ENCODE measurements at places on chromosomes 13 and 19.
A peak's percentile ranks its signal among the peaks of the same experiment; 100 is the strongest.

DNA sequence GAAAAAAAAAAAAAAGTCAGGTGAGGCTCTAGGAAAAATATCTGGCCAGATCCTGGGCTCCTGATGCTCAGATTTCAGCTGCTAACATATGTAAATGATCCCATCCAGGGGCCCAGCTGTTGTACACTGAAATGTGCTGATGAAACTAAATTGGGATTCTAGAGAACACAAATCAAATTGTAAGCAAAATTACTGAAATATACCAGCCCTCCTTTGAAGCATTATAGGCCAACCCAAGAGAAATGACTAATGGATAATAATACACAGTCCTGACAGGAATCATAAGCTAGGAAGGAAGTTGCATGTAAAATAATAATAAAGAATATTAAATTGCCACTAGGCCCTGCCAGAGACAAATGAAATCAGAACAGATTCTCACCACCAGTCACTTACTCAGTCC is 17.8 kb downstream of the KCTD12 start:
- no peaks in the 10 kb centered on the region for H3K36me3 ChIP-seq
- no peaks in the 10 kb centered on the region for H3K27me3 ChIP-seq
- H3K4me1 ChIP-seq = no peaks in the 10 kb centered on the region
- H3K27ac ChIP-seq = no peak overlapping the region

DNA sequence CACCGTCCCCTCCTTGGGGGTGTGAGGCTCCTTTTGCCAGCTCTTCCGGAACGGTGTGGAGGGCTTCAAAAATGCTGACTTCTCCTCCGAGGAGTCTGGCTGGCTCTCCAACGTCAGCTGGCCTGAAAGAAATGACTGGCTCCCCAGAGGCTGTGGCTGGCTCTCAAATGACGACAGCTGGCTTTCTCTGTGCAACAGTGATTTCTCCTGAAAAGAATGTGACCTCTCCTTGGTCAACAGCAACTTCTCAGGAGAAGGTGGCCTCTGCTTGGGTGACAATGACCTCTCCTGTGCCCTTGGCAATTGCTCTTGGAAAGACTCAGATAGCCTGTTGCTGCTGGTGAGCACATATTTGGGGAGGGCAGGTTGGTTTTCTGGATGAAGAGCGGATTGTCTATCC is 29.2 kb downstream of the ONECUT3 start:
- no peak overlapping the region for H3K4me3 ChIP-seq
- no peaks in the 10 kb centered on the region for H3K4me1 ChIP-seq
- no peak for DNase-seq
- H3K27ac ChIP-seq = no peak overlapping the region
- no peaks in the 10 kb centered on the region for H3K36me3 ChIP-seq

DNA sequence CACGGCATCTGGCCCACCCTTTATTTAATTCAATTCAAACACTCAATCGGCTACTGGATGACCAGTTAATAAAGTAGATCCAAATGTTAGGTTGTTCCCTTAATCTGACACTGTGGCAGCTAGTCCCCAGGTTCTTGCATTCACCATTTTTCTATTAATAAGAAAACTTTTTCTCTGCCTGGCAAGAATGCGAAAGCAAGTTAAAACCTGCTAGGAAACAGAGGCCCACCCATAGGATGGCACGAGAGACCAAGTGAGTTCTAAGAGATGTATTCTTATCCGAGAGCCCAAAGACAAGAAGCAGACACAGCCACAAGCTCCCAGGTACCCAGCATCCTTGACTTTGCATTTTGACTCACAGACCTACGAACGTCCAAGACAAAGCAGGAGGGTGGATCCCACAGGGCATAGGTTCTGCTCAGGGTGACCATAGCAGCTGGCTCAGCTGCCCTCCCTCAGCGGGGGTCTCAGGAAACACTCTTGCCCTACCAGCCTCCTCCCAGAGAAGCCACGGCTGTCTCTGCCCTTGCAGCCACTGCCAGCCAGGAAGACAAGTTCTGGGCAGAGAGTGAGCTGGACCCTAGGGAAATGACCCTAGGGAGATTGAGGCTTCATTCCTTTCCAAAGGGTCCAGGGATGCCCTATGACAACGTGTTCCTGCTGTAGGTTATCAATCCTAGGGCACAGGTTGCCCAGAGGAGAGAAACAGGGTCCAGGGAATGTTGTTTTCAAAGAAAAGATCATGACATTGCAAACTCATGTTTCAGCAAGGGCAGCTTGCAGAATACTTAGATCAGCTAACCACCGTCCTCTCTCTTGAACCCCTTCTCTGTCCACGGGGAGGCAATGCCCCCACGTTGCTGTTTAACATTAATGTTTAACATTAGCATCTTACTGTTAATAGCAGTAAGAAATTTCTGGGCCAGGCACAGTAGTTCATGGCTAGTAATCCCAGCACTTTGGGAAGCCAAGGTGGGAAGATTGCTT is 147.2 kb upstream of the ZNF507 start:
- H3K36me3 ChIP-seq = no peaks in the 10 kb centered on the region
- H3K4me1 ChIP-seq = no peaks in the 10 kb centered on the region
- no peak for DNase-seq
- no peaks in the 10 kb centered on the region for H3K27me3 ChIP-seq
- H3K27ac ChIP-seq = no peak overlapping the region

- H3K27me3 ChIP-seq = no peaks in the 10 kb centered on the region
- H3K36me3 ChIP-seq = no peaks in the 10 kb centered on the region
- H3K4me3 ChIP-seq = no peak overlapping the region
- DNase-seq = no peak
- no peak overlapping the region for H3K27ac ChIP-seq
These were observed 2104.9 kb downstream of the PCDH9 start for GRCh38 chr13:65125236-65125635.

GRCh38 chr13:100588331-100589177 is at the start of gene GGACT:
TSS of gene GGACT (minus strand) at chr13:100588789. CDS start at chr13:100532591, 56,198 bp downstream.
- H3K27me3 ChIP-seq = no peaks in the 10 kb centered on the region
- peak within 1 kb of the TSS; percentile 76 for H3K27ac ChIP-seq
- no peaks in the 10 kb centered on the region for H3K36me3 ChIP-seq
- peak within 1 kb of the TSS; percentile 77 for H3K4me3 ChIP-seq

DNA sequence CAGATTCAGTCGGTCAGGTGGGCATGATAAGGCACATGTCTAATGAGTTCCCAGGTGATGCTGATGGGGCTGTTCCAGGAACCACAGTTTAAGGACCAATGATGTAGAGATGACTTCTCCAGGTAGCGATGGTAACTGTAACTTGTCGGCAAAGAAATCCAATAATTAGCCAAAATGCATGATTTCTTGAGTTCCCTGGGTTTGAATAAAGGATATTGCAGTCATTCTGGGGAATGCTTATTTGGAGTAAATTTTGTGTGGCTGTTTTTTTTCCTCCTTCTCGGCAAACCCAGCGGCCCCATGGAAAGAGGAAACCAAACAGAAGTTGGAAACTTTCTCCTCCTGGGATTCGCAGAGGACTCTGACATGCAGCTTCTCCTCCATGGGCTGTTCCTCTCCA is at the start of gene OR7C2:
TSS of gene OR7C2 (plus strand) at position 301 of the 400 bp plus-strand sequence. CDS start at position 301, 0 bp downstream.
- no peak within 1 kb of the TSS for H3K4me3 ChIP-seq
- DNase-seq = no peak
- no peaks in the 10 kb centered on the region for H3K27me3 ChIP-seq
- no peaks in the 10 kb centered on the region for H3K36me3 ChIP-seq

DNA sequence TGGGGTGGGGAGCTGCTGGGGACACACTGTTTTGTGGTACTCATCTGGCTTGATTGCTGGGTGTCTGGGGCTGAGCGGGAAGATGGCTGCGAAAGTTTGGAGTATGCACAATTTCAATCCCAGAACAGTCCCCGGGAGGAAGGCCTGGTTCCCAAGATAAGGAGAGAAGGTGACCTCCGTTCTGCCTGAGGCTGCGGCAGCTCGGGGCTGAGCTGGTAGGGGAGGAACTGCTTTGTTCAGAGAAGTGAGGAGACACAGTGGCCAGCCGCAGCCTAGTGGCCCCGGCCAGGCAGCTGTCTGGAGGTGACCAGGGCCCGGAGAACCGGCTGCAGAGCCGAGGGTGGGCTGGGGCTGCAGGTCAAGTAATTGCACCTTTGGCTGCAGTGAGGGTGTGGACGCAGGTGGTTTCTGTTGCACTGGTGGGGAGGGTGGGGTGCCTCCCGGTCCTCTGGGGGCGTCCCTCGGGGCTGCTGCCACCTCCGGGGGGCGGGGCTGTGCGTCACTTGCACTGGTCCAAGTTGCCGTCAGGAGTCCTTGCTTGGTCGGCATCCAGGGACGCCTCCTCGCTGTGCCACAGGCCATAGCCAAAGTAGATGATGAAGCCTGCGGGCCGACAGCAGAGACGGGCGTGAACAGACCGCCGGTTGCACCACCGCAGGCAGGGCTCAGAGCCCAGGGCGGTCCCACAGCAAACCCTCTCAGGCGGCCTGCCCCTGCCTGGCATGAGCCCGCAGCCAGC is 81.3 kb downstream of the SLC7A1 start:
- H3K27ac ChIP-seq = no peak overlapping the region
- H3K36me3 ChIP-seq = peaks cover 76% of the 10 kb centered on the region
- no peak for DNase-seq
- no peaks in the 10 kb centered on the region for H3K4me1 ChIP-seq
- no peak overlapping the region for H3K4me3 ChIP-seq

GRCh38 chr13:47794963-47795362 is 206.1 kb downstream of the SUCLA2 start:
- H3K36me3 ChIP-seq = no peaks in the 10 kb centered on the region
- H3K4me1 ChIP-seq = no peaks in the 10 kb centered on the region
- no peak overlapping the region for H3K27ac ChIP-seq
- no peak overlapping the region for H3K4me3 ChIP-seq
- no peaks in the 10 kb centered on the region for H3K27me3 ChIP-seq
- no peak for DNase-seq

DNA sequence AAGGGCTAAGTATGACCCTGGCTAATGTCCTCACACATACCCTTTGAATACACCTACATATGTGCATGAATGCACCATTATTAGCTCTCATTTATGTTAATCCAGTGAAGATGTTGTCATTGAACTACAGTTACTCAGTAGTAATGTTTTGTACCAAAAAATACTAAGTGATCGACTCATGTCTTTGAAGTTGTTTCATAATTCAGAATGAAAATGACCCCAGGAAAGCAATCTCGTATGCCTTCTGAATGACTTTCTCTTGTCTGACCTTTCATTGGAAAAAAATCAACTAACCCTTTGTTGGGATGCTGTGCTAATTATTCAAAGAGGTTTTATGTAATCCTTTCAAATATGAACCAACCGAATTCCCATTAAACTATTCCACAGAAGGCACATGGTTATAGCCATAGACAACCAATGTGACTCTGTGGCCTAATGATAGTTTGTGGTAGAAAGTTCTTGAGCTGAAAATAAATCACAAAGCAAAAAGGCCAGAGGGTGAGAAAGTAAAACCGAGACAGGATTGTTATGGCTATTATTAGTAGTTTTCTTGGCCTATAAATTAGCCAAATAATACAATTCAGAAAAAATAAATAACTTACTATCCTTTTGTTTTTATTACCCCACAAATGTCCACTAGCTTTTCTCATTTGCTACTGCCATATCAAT is 86.8 kb upstream of the STARD13 start:
- H3K4me3 ChIP-seq = no peak overlapping the region
- no peaks in the 10 kb centered on the region for H3K36me3 ChIP-seq
- DNase-seq = no peak

DNA sequence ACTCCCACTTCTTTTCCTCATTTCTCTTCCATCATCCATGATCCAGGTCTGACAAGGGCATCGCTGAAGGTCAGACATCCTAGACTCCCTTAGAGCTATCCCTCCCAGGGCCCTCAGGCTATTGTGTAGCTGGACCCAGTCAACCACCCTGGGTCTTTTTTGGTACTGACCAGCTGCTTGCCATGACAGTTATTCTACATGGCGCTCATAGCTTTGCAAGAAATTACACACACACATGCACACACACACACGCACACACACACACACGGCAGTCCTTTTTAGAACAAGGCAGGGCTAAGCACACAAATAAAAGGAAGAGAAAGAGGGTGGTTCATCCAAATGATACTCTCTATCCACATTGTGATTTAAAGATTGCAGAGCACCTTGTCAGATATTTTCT is 18.3 kb downstream of the SIAH3 start:
- no peaks in the 10 kb centered on the region for H3K36me3 ChIP-seq
- DNase-seq = no peak

DNA sequence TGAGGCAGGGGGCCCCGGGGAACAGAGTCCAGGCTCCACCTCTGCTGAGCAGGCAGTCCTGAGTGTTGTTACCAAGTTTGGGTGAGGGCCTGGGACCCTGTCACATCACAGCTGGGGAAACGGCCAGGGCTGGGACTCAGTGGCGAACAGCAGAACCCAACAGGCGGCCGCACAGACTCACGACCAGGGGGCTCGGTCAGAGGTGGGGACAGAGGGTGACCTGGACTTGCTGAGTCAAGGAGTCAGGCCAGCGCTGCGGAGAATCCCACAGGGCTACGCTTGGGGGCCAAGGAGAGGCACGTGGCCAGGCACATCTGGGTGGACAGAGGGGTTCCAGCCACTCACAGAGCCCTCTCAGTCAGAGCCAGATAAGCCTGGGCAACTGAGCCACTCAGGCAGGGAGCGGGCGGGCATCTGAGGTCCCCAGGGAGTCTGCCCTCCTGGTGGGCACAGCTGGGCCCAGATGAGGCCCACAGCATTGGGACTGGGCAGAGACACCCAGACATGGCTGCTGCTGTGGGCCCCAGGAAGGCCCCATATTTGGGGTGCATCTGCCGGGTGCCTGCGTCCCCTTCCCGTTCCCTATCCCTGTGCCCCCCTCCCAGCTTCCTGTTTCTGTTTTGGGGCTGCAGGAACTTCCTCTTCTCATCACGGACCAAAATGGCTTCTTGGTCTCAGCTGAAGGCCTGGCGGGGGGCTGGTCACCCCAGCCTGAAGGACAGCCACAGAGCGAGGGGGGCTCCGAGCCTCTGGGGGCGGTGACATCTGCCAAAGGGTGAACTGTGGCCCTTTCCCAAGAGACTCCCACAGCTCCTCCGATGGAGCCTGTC is 34.0 kb downstream of the CEBPA start:
- no peak overlapping the region for H3K4me3 ChIP-seq
- no peak for DNase-seq
- H3K36me3 ChIP-seq = no peaks in the 10 kb centered on the region

GRCh38 chr19:49113762-49114629 is at the start of gene LIN7B:
TSS of gene LIN7B (plus strand) at chr19:49114370. CDS start at chr19:49114405, 35 bp downstream.
- H3K27ac ChIP-seq = peak within 1 kb of the TSS; percentile 81
- peaks cover 2% of the 10 kb centered on the region for H3K36me3 ChIP-seq
- no peak for DNase-seq

GRCh38 chr13:57136093-57136492 is 4.6 kb upstream of the PRR20A start:
- H3K4me1 ChIP-seq = no peaks in the 10 kb centered on the region
- no peak overlapping the region for H3K4me3 ChIP-seq
- H3K27ac ChIP-seq = no peak overlapping the region

DNA sequence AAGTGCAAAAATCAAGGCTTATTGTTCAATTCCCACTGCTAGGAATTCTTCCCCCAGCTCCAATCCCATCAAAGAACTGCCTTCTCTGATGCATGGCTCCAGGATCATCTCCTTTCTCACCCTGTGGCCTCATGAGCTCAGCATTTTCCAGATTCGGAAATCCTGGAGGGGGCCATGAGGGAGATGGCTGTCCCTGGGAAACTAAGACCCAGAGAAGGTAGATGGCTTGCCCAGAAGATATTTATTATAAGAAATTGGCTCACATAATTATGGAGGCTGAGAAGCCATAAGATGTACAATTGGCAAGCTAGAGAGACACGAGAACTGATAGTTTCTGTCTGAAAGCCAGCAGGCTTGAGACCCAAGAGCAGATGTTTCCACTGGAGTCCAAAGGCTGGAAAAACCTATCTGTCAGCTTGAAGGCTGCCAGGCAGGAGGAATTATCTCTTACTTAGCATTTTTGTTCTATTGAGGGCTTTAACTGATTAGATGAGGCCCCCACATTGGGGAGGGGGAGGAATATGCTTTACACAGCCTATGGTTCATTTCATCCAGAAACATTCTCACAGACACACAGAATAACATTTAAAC is 58.6 kb downstream of the GADD45B start:
- H3K27me3 ChIP-seq = no peaks in the 10 kb centered on the region
- no peak overlapping the region for H3K27ac ChIP-seq
- no peak for DNase-seq
- no peaks in the 10 kb centered on the region for H3K4me1 ChIP-seq
- H3K36me3 ChIP-seq = no peaks in the 10 kb centered on the region
- no peak overlapping the region for H3K4me3 ChIP-seq

All from suprapubic skin (tissue), 4 donors.